Myocyte (in vitro differentiated cells): ENCODE measurements at places on chromosomes 4 and X.

GRCh38 chrX:9340598-9341290 lies 124.1 kb upstream of the TBL1X start:
- DNase-seq: peak; percentile 41

- no peak for DNase-seq
Observed at GRCh38 chrX:132576939-132577338, 88.1 kb upstream of the MBNL3 start.

- DNase-seq: no peak
Observed at GRCh38 chr4:173380987-173381386, 10.2 kb downstream of the SAP30 start.

DNA sequence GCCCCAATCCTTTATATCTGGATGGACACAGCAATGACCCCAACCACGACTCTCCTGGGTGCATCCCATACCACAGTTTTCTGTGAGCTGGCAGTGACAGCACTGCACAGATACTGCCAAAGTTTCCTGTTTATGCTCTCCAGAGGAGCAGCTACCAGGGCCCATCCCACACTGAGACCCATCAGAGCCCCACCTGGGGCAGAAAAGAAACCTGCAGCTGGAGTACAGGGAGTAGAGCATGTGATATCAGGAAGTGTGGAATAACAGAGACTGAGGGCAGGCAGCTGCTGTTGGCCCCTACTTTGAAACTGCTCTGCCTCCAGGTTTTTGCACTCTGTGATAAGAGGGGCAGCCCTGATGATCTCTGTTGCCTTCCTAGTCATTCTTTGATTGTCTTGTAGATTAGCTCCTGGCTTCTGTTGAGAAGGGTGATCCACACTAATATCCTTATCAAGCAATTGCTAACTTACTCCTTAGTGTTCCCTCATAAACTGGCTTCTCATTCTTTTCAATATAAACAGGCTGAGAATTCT lies 526.3 kb upstream of the TECRL start:
- DNase-seq: no peak

- no peak for DNase-seq
Observed at GRCh38 chrX:54786967-54787366, 11.1 kb downstream of the ITIH6 start.

- peak; percentile 85 for DNase-seq
Observed at GRCh38 chrX:49039598-49040375, 3.4 kb downstream of the TFE3 start.

- DNase-seq: no peak
Observed at GRCh38 chrX:150446151-150446550, 83.0 kb downstream of the MAMLD1 start.

DNA sequence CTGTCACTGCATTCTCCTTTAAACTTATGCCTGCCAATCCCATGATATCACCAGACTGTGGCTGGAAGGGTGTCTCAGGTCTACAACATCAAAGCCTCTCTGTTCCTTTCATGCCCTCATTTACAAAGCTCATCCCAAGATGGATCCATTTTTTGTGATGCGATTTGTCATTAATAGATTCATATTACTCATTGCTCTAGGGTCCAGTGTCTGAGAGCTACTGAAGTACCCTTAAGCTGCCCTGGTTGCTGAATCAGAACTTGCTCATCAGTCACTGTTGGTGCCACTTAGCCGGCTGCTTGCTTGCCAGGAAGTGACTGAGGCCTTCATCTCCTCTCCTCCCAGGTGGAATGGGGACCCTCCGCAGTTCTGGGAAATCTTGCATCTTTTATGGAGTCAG lies 395.5 kb upstream of the BOD1L1 start:
- DNase-seq: no peak

DNA sequence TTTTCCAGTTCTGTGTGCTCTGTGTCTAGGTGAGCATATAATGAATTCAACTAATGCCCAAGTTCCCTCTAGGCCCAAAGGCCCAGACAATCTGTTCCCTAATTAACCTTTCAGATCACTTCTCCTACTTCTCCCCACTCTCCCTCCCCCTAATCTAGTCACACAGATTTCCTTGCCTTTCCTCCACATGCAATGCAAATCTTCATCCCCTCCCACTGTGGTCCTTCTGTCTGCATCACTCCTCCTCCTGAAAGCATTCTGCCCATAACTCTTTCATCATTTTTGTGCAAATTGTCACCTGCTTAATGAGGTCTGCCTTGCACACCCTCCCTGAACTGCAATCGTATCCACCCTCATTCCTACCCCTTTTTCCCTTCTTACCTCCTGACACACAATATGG lies 346.6 kb downstream of the FBXO8 start:
- DNase-seq: no peak

DNA sequence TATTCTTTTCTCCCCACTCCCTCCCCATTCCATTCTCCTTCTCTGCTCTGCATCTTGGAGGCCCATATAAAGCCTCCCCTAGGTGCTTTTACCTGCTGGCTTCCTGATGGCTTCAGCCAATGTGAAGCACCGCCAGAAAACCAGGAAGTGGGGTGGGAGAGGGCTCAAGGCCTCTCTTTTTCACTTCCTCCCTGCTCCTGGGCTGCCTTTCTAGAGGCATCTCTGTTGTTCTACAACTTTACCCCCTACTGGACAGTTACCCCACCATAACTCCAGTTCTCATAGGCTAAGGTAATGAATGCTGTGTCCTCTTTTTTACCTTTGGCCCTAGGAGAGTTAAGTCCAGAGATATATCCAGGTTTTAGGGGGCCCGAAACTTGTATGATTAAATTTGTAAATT lies 62.4 kb upstream of the PPARGC1A start:
- no peak for DNase-seq

DNA sequence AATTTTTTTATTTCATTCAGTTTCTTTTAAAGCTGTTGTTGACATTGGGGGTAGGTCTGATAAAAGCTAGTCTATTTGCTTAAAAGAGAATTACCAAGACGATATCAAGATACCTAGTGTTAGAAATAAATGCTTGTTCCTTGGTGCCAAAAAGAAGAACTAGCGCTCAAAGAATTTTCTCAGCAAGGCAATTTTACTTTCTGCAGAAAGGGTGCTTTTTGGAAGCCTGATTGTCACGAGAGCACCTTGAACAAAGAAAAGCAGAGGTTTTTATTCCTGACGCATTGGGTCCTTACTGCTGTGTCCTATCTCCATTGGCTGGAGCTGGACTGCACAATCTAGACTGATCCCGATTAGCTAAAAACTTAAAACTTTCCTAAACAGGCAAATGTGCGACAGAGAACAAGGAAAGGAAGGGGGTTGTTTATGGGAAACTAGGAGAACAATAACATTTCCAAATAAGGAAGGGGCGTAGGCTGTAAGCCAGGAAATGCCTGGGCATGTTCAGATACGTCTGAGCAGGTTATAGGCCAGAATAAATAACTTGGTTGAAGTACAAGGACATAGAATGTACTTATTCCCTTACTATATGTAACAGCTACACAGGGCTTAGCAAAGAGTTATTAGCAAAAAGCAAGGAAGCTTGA lies 50.3 kb upstream of the STPG2 start:
- DNase-seq: no peak

GRCh38 chr4:163600727-163601126 lies 106.2 kb downstream of the TMA16 start:
- no peak for DNase-seq

DNA sequence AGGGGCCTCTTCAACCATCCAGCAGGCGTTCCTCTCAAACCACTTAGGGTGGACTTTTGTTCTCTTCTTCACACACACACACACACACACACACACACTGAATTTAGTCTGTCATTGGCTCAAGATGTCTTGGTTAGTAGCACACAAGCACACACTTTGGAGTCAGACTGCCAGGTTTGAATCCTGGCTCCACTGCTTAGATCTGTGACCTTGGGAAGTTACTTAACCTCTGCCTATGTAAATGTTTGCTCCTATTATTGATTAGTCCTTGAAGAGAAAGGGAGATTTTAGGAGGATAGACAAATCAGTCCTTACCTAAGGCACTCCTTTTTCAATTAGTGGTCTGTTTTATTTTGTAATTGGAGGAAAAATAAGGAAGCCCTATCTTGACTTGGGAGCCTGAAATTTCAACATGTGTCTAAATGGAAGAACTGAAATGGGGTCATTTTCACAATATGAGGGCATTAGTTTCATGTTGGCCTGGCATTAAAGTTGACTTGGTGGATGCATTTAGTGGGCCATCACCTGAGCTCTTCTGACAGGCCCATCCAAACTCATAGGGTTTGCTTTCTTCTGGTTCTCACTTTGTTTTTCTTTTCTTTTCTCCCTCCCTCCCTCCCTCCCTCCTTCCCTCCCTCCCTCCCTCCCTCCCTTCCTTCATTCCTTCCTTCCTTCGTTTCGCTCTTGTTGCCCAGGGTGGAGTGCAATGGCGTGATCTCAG lies 13.3 kb upstream of the TMEM131L start:
- DNase-seq: no peak

GRCh38 chr4:37124800-37125199 lies 119.7 kb upstream of the NWD2 start:
- DNase-seq: no peak

DNA sequence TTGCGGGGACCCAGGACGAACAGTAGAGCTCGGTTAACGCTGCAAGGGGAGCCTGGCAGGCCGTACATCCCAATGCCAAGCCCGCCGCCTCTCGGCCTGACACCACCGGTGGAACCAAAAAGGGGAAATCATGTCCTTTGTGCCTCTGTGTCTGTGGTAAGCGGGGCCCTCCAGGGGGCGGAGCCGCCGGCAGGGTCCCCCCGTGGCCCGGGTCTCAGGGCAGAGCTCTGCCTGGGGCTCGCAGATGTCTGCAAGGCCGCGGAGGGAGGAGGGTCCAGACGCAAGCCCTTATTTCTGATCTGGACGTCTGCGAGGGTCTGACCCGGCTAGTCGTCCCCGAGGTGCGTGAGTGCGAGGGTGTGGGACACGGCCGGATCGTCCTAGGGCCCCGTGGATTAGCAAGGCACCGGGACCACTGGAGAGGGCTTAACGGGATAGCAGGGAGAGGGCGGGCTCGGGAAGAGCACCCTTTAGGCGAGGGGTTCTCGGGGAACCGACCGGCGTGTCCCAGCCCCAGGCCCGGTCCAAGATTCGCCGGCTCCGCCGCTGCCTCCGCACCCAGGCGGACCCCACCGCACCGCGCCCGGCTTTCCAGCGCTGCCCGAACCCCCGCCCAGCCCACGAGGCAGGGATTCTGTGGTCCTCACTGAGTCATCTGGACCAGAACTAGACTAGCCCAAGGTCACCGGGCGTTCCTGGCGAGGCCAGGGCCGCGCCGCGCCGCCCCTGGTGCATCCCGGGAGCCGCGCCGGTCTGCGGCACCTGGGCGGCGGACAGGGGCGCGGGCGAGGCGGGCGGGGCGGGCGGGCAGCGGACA lies 863 bp upstream of the FAM193A start:
- DNase-seq: peak; percentile 28

DNA sequence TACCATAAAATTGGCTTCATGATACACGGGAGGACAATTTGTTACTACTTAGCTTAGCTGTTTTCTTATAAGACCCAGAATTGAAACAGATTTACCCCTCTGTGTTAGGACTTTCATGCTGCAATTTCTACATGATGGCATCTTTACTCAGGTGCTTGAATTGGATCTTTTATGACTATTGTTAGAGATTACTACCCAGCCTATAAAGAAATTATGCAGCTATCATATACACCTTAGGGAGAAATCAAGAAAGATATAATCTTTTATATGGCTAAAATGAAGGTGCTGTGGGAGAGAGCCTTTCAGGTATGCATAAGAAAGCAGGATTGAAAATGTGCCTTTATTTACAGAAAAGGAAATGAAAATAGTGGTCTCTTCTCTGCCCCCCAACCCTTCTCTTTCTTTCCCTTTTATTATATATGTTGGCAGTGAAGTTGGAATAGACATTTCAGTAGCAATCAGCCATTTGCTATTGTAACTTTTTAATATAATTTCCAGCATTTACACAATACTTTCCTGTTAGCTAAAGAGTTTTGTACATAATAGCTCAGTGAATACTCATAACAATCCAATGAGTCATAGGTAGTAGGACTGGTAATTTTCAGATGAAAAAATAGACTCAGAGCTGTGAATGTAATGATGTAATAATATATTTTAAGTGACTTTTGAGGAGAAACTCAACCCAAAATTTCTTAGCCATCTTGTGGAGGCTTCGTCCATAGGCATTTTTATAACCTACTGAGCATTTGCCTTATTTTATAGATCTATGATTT lies 311.8 kb downstream of the ADGRL3 start:
- peak; percentile 63 for DNase-seq

- DNase-seq: peak; percentile 17
Observed at GRCh38 chrX:2398064-2398656, 102.6 kb downstream of the DHRSX start.

- no peak for DNase-seq
Observed at GRCh38 chr4:5259471-5259870, 208.2 kb downstream of the STK32B start.

DNA sequence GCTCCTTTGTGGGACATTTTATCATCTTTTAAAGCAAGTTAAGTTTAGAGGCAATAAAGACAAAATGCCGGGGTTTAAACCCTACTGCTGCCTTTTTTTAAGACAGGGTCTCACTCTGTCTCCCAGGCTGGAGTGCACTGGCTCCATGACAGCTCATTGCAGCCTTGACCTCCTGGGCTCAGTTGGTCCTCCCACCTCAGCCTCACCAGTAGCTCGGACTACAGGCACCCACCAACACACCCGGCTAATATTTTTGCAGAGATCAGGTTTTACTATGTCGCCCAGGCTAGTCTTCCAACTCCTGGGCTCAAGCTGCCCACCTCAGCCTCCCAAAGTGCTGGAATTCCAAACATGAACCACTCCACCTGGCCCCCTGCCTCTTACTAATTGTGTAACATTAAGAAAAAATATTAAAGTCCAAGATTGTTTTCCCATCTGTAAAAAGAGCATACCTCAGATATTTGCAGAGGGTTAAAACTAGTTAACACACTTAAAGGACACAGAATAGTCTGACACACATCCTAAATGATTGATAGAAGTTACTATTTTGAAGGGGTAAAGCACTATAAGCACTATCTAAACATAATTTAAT lies 9.8 kb downstream of the HNRNPD start:
- no peak for DNase-seq

DNA sequence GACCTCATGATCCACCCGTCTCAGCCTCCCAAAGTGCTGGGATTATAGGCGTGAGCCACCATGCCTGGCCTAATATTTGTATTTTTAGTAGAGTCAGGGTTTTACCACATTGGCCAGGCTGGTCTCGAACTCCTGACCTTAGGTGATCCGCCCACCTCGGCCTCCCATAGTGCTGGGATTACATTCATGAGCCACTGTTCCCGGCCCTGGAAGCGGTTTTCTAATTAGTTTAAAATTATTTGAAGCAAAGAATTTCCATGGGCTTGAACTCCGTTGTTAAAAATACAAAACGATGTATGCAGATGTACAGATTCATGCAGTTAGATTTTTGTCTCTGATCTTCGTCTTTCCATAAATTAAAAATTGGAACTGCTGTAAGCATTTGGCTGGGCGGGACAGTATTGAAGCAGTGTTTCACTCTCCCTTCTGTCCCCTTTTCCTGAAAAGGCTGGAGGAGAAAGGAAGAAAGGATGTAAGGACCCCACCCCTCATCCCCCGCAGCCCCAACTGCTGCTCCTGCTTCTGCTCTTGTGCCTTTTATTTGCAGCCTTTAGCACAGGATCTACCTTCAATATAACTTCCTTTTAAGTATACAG lies 12.0 kb downstream of the TRAPPC11 start:
- no peak for DNase-seq

- no peak for DNase-seq
Observed at GRCh38 chr4:170425521-170426143, 335.9 kb upstream of the AADAT start.
